NCI-H1694 treated with DMSO at 0.1 percent for 48 hours (cell line): ENCODE measurements at places on chromosomes 3 and 15.

DNA sequence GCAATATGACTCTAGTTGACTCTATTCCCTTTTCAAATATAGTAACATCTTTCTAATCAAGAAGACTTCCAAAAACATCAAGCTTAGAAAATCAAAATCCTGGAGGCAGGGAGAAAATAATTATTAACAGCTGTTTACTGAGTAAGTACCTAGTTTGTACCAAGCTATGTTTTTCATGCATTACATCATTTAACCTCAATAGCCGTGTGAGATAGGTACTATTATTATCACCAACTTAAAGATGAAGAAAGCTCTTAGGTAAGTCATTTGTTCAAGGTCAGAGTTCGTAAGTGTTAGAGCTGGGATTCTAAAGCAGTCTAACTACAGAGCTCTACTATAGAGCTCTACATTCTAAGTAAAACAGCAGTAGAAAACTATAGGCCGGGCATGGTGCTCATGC, 41.6 kb downstream of the GSK3B start:
- DNase-seq: no peak

DNA sequence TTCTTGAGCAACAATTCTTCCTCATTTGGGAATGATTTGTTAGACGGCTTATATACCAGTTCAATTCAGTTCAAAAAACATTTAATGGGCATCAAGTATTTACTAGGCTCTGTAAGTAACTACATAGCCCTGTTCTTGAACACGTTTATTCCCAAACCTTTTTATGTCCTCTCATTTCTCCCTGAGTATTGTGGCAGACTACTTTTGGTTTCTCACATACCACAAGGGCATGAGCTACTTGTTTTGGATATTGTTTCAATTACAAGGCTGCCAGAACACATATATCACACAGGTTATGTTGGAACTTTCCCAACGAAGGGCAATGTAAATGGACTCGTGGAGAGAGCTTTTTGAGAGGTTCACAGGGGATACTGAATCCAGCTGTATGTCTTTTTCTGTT, 363.8 kb upstream of the NAALADL2 start:
- DNase-seq: no peak

GRCh38 chr15:72341361-72341760, 21.4 kb upstream of the CELF6 start:
- no peak for DNase-seq

DNA sequence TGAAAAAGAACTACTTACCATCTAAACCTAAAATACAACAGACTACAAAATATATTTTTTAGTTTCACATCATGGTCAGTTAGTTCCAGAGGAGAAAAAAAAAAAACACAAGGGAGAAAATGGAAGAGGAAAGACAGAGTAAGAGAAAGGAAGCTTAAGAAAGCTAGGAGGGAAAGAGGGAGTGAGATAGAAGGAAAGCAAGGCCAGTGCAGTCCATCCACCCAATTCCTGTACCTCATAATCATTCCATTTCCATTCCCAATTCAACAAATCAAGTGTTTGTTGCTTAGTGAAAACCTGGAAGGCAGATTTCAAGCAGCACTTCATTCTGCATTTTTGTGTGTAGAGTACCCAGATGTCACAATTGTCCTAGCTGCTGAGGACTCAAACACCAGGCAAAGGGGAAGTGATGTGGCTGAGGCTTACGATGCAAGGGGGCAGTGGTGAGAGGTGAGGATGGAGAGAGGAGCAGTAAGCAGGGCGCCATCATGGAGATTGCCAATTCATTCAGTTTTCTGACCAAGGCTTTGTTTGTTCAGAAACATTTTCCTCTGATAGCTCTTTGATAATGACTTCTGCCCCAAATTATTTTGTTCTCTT, 83.6 kb upstream of the GSK3B start:
- no peak for DNase-seq

DNA sequence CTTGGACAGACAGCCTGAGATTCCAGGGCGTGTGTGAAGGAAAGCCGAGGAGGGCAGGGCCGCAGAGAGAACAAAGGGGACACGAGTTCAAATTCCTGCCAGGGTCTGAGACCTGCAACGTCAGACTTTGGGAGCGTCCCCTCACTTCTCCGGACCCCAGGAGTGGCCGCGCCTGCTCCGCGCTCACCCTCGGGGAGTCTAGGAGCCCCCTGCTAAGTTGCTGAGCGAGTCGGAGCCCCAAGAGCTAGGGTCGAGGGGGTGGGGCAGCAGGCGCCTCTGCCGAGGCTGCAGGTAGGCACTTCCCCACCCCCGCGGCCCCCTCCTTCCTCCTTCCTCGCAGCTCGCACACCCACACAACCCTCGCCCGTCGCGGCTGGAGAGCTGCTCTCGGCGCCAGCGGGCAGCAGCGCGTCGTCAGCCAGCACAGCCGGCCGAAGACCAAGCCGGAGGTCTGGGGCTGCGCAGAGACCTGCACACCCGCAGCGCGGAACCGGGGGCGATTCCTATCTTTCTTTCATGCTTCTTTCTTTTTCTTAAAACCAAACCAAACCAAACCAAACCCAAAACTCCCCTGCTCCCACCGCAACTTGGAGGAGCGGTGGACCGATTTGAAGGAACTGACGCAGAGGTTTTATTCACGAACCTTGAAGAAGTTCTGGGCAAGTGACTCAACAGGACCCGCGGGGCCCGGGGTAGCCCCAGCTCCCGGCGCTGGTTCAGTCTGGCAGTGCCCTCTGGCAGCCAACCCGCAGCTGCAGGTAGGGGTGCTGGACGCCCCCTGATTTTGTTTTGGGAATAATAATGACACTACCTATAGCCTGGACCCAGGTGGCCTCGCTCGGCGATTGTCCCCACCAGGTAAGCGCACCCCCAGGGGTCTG, at the start of gene ANKRD34C:
Gene ANKRD34C (plus strand): TSS at position 352 of the 881 bp plus-strand sequence. CDS start 10,563 bp downstream, outside the sequence.
- no peak for DNase-seq

DNA sequence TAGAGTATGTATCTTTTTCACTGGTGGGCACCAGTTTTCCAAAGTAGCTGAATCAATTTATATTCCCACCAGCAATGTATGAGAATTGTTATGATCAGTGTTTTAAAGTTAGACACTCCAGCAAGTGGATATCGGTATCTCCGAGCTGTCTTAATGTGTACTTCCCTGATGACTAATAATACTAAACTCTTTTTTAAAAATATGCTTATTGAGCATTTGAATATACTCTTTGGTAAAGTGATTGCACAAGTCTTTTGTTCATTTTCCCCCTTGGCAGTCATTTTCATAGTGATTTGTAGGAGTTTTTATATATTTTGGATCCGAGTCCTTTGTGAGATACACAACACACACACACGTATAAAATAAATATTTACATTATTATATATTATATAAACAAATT, 12.5 kb upstream of the FEM1B start:
- no peak for DNase-seq

- DNase-seq: no peak
Observed at GRCh38 chr3:62882676-62883200, 7.5 kb upstream of the CADPS start.

DNA sequence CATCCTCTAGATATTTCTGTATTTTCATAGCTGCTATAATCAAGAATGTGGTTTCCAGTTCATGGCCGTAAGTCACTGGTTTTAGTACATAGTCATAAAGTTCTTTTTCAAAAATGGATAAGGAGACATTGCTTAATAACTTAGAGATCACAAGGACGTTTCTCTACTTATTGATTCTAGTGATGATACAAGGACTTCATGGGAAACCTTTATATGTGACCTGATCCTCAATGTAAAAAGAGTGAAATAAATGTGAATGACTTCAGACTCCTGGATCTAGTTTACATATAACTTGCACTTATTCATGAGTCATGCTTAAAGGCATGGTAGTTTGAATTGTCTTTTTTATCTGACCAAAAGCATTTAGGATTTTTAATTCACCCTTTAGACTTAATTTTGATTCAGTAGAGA, 35.2 kb downstream of the TSC22D2 start:
- no peak for DNase-seq

GRCh38 chr3:135865553-135865952, 100.0 kb upstream of the PPP2R3A start:
- DNase-seq: no peak

- no peak for DNase-seq
Observed at GRCh38 chr3:47028146-47028545, 48.7 kb downstream of the NBEAL2 start.

GRCh38 chr3:166360720-166361119, 523.5 kb upstream of the BCHE start:
- DNase-seq: no peak

- DNase-seq: no peak
Observed at GRCh38 chr3:54087581-54088410, 34.6 kb upstream of the CACNA2D3 start.

GRCh38 chr3:117322866-117323265, 613.3 kb downstream of the TUSC7 start:
- DNase-seq: no peak

DNA sequence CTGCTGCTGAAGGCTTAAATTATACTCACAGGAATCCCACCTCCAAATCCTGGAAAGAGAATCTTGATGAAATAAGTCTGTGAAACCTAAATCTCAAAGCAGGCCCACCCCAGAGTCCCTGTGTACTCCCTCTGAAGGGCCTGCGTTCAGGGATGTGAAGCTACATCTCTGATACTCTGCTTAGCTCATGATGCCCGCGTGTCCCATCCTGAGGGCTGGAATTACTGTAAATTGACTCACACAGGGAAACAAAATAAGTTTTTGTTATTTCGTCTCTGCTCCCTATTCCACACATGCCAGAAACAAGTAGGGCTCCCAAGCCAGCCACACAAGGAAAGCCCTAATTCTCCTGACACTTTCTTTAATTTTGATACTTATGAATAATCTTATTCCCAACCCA, 10.9 kb upstream of the PLCL2 start:
- DNase-seq: no peak

GRCh38 chr3:106338582-106339214, 469.9 kb upstream of the CBLB start:
- no peak for DNase-seq

GRCh38 chr15:30940359-30940758, 36.6 kb downstream of the FAN1 start:
- no peak for DNase-seq

GRCh38 chr3:117886147-117886546, 1148.5 kb downstream of the IGSF11 start:
- DNase-seq: no peak

- DNase-seq: no peak
Observed at GRCh38 chr3:81790117-81790516, 28.7 kb upstream of the GBE1 start.

DNA sequence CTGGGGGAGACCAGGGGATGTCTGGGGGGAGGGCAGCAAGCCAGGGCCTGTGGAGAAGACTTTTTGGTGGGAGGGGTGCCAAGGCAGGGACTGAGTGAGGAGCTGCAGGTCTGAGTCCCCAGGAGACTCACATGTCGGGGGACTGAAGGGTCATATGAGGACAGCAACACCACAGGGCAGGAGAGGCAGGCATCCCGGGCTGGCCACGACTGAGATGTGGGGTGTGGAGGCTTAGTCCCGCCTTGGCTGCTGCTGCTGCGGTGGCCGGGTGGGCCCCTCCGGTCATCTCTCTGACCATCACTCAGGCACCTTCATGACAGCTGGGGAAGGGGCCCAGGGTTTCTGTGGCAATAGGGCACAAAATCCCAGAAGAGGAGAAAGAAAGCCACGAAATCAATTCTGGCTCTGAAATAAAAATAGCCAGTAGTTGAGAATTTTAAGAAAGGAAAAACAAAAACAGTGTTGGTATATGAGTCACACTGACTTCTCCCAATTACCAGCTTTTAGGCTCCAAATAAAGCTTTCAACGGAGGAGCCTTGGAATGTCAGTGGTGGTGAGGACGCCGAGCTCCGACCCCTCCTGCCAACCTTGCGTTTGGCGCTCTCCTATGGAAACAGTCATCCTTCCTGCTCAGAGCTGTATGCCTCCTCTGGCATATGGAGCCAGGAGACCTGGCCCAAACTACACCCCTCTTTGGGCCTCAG, 52.9 kb upstream of the ITGA11 start:
- no peak for DNase-seq

DNA sequence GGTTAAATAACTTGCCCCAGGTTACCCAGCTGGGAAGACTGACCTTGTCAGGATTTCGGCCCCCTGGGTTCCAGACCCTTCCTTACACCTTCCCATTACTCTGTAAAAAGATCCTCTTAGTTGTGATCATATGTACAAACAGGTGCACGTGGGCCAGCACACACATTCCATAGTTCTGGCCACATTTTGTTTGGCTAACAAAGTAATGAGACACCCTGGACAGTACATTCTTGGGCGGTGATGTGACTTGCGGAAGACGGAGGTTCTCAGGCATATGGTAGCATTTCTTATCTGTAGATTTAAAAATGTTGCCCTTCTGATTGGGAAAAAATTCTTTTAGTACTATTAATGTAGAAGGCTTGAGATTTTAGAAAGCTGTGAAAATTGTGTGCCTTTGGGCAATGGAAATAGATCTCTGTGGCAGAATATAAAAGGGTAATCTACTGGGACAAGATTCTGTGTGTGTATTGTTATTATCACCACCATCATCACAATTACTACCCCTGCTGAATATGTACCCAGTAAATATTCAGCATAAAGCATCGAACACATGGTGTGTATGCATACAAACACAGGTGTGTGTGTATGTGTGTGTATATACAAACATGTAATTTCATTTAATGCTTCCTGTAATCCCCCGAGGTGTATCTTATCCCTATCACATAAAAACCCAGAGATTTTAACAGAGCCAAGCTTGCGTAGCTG, 205.4 kb upstream of the UBE2E1 start:
- DNase-seq: no peak

- no peak for DNase-seq
Observed at GRCh38 chr3:28761375-28761774, 412.8 kb upstream of the AZI2 start.

DNA sequence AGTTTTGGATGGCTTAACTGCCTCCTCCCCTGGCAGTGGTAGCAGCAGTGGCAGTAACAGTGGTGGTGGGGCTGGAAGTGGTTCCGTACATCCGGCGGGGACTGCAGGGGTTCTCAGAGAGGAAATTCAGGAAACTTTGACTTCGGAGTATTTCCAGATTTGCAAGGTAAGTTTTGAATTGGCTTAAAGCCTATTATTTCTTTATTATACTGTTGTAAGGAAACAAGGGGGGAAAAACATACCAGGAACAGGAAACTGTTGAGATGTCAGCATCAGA, 1.5 kb downstream of the STXBP5L start:
- no peak for DNase-seq

GRCh38 chr15:41633609-41634008, 26.6 kb upstream of the MGA start:
- no peak for DNase-seq

DNA sequence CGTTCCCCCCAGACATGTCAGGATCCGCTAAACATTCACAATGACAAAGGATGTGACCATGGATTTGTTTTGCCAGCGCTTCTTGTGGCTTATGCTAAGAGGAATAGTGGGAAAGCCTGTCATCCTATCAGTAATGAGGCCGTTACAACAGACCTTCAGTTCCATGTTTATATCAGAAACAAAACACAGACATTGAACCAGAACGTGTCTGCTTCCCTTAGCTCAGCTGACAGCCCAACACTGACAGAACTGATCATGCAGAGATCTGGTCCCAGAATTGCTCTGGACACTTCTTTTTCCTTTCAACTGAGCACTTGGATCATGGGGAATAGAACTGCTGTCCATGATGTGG, 58.3 kb upstream of the MYZAP start:
- DNase-seq: no peak

DNA sequence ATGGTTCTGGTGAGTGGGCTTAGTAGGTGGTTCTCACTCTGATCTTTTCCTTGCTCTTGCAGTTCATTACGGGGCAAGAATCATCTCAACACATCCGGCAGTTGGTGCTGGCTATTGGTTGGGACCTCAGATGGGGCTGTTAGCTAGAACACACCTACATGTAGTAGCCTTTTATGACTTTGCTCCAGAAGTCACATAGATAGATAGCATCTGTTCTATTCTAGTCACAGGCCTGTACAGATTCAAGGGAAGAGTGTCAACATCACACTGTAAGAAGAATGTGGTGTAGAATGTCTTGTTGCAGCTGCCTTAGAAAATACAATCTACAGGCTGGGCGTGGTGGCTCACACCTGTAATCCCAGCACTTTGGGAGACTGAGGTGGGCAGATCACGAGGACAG, 15.1 kb downstream of the RAB5A start:
- no peak for DNase-seq
